ENCODE measurements at places on chromosomes 2 and 18.

- DNase-seq: peak; percentile 53
These were observed 37.1 kb downstream of the CD28 start for GRCh38 chr2:203743441-203743981.

DNA sequence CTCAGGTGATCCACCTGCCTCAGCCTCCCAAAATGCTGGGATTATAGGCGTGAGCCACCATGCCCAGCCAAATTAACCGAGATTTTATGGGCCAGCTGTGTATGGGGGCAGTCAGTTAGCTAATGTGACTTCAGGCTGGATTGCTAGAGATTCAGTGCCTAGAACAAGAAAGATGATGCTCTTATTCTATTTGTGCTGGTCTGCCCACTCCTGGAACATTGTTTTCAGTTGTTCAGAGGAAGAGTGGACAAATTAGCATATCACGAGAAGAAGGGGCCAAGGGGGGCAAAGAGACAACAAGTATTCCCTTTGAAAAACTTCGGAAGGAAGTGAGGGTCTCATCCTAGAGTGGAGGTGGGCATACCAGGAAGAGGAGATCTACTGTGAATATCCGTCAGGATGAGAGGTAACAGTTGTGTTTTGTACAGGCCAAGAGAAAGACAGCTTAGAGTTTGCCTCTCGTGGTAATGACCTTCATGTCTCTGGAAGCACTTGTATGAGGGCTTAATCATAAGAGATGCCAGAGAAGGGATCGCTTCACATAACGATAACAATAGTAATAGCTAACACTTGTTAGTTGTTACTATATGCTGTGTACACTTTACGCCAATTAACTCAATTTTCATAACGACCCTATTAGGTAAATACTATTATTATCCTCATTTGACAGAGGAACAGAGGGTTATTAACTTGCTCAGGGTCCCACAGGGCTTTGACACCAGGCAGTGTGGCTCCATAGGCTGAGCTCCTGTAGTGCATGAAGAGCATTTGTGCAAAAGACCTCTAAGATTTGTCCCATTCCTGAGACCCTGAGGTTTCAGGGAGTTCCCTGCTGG, 138.3 kb downstream of the DDX1 start:
- DNase-seq: no peak

DNA sequence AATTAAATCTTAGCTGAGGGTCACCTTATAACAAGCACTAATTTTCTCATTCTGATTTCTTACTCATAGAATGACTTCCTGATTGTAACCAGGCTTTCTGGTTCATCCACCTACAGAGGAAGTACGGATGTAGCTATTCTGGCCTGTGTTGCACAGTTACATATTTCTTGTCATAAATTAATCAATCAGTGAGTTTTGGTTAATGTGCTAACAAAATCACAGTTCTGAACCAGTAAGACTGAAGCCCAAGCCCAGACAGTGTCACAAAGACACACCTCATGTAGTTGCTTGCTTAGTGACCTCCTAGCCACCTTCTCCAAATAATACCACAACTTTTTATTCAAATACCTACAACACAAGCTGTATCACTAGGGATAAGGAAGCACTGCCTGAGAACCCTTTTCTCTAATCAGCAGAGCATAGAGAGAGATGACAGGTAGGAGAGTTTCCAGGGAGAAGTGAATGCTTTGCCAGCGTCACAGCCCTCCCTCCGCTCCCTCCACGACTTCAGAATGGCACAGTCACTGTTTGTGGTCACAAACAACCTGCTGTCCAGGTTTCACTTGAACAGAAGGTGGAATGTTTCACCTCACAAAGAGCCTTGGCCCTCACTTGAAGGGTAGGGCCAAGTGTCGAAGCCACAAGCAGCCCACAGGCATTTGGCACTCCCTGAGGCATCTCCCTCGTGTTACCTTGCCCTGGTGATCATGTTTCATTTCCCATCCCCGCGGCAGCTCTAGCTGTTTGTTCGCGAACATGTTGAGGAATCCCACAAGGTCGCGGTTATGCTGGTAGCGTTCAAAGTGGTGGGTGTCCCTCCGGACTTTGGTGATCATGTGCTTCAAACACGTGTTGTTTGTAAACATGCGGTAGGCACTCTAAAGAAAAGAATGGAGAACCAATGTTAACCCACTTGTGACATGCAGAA, 120.8 kb upstream of the STK17B start:
- DNase-seq: no peak

DNA sequence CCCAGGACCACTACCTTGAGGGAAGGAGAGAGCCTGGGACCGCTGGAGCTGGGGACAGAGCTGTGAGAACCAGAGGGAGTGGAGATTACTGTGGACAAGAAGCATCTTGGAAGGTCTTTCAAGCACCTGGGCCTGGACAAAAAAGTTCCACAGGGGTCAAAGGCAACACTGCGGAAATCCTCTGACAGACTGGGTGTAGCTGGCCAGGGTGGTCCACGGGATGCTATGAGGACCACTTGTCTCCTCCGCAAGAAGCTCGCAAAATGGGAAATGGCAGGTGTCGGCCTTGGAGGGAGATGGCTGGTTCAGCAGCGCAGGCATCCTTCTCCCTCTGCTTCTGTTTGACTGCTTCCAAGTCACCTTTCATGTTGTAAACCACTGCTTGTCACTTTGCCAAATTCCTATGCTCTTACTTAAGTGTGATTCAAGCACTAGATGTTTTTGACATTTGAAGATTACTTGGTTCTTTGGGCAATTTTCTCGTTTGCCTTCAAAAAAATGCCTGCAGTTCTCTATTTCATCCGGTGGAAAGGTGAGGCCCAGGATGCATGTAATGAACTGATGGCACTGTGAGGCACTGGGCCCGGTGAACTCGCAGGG, 27.7 kb downstream of the KLHL29 start:
- DNase-seq: peak; percentile 75

GRCh38 chr2:43332653-43333052, 106.2 kb upstream of the ZFP36L2 start:
- DNase-seq: no peak

DNA sequence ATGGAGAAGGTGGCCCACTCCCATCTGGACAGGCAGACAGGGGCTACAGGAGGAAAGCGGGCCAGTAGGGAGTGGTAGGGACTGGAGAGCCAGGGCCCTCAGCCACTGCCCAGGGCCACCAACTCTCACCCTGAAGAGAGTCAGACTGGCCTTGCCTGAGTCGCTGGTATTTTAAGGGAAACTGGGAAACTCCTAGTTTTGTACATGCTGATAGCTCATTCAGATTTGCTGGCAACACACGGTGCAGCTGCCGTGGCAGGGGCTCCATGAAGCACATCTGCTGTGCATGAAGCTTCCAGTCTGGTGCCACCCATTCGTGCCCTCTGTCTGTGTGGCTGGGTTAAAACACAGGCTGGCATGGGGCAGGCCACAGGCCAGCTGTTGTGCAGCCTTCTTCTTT, 137.3 kb upstream of the GLI2 start:
- DNase-seq: no peak

DNA sequence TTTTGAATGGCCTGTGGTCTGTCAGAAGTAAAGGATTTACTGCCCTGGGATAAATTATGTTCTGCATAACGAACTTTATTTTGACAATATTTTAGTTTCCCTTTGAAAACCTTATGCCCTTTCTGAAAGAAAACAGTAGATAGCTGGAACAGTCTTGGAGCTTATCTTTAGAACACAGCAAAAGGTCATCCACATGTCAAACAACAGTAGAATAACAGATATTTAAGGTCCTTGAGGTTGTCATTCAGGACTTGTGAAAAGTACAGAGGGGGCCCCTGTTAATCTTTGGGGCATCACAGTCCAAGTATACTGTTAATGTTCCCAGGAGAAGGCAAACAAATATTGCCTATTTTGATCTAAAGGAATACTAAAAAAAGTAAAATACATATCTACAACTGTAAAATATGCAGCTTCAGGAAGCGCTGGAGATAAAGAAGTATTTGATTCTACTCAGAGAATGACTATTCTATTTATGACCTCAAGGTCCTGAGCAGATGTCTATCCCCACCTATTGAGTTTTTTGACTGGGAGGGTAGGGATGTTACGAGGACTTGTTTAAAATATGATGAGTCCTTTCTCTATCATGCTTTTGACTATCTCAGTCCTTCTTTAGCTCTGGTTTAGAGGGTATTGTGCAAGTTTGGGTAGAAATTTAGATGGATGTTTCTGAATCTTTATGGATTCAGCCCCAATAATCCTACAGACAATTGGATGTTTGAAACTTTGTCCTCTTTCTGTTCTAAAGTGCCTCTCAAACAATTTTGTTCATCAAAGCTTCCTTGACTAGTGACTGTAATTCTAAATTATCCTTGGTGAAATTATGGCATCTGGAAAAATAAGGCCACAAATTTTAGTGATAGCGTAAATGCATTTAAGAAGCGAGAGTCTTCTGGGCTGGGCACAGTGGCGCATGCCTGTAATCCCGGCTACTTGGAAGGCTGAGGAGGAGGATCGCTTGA, 25.1 kb upstream of the TMEM214 start:
- no peak for DNase-seq

DNA sequence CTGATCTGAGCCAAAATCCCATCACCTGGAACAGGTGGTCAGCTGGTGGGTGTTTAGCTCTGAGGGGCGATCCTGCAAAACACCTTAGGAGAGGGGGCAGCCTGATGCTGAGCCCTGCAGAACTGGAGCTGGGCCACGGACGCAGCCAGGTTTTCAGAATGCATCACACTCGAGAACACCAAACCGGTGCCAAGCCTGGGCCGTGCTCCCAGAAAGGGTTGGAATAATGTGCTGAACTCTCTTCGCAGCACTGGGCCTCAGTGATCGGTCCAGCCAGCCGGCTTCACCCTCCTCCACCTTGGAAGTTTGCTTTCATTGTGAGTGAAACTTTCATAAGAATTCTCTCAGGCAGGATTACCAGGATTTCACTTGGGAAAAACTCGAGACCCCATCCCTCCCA, 56.5 kb upstream of the TTC39C start:
- DNase-seq: peak; percentile 31

DNA sequence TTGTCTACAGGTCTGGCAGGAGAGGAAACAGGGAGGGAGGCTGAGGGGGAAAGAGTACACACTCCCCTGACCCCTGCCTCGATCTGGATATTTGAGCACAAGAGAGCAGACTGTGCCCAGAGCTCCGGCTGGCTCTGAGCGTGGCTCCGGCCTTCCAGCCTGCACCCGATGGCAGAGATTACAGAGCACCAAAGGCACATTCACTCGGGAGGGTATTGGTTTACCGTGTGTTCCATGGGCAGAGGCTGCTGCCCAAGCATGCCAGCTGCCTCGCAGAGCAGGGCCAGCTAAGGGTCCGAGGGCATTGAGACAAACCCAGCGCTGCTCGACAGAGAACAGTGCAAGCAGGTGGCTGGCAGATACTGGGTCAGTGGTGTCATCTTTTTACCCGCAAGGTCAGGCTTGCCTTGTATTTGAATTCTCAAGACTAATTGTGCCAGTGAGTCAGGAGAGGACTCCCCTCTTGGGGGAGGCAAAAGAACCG, 132.2 kb downstream of the TNS1 start:
- no peak for DNase-seq

- peak; percentile 70 for DNase-seq
These were observed 317.3 kb upstream of the THUMPD2 start for GRCh38 chr2:40096360-40096759.

GRCh38 chr2:239047420-239047819, 199.5 kb downstream of the TWIST2 start:
- DNase-seq: no peak

GRCh38 chr2:122851972-122852531, 1096.6 kb downstream of the TSN start:
- peak; percentile 11 for DNase-seq

DNA sequence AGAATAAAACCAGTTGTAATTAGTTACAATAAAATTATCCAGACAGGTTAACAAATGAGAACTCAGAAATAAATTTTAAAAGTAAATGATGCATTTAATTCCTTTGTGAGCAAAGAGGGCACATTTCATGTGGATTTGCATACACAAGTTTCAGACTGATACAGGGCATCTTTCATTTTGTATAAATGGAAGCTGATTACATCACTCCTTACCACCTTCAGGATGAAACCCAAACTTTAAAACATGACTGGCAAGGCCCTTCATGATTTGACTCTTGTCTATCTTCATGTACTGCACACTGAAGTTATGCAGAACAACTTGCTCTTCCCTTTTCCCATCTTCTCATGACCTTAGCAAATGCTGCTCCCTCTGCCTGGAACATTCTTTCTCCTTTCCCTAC, 26.9 kb downstream of the EFEMP1 start:
- no peak for DNase-seq

- no peak for DNase-seq
These were observed at the start of gene ERMN for GRCh38 chr2:157325786-157326185. ERMN (minus strand) TSS chr2:157325824; CDS start chr2:157325642, 182 bp downstream.

GRCh38 chr2:16869711-16870110, 204.1 kb upstream of the CYRIA start:
- DNase-seq: no peak

DNA sequence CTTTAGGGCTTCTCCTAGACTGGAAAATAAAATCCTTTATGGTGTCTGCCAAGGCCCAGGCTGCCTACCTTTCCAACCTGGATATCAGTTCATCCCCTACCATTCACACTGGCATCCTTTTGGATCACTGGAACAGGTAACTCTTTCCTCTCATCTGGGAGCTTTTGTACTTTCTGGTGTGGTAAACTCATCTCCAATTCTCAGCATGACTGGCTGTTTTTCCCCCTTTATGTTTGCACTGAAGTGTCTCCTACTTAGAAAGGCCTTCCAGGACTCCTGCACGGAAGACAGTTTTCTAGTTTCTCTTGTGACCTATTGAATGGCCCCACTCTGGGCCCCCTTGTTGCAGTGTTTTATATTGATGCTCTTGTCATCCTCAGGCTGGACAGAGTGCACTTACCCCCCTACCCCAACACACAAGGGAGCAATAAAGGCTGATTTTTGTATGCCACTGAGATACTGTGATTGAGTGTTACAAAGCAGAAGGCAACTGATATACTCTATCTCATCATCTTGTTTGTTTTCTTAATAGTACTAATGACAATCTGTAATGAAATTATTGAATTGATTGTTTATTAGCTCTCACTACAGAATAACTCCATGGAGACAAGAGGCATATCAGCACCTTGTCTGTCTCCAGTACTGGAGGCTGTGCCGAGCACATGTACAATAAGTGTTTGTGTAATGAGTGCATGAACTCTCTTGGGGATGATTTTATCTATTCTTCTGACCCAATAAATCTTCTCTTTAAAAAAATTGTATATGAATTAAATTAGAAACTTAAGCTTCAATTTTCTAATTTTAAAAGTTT, 129.9 kb downstream of the PIEZO2 start:
- DNase-seq: no peak

- no peak for DNase-seq
These were observed 64.6 kb downstream of the TRPM8 start for GRCh38 chr2:233981574-233982420.

- DNase-seq: no peak
These were observed 113.8 kb upstream of the DLX2 start for GRCh38 chr2:172216477-172216876.

Data from fibroblast of pulmonary artery (primary cell).